ENCODE measurements at places on chromosomes 5 and 9. TPM values are rescaled to one million over a fixed set of nuclear protein-coding genes. Genes with fewer than 3 reads are reported as not detected.

DNA sequence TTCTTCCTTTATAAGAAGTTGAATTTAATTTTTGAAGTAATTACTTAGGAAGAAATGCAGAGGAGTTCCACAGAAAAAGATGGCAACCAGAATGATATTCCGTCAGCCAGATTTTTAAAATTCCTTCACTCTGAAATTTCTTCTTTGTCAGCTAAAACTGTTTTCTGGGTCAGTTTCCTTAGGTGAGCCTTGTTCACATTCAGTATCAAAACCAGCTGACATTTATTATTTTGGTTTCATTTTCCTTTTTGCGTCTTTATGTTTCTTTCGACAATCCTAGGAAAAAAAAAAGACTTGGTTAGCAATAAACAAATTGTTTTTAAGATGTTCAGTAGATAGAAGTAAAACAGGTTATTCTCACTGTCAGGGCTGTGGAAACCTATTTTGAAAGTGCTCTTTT lies 4.1 kb upstream of the IARS1 start:
- H3K4me3 ChIP-seq, result no peak overlapping the region
- H3K4me1 ChIP-seq, result no peaks in the 10 kb centered on the region
- no peak for DNase-seq
- peaks cover 31% of the 10 kb centered on the region for H3K36me3 ChIP-seq
- H3K27ac ChIP-seq, result no peak overlapping the region

GRCh38 chr5:14270209-14270702 lies 127.1 kb downstream of the TRIO start:
- no peaks in the 10 kb centered on the region for H3K36me3 ChIP-seq
- DNase-seq, result no peak
- H3K27me3 ChIP-seq, result no peaks in the 10 kb centered on the region
- H3K4me1 ChIP-seq, result peaks cover 9% of the 10 kb centered on the region
- H3K4me3 ChIP-seq, result no peak overlapping the region
- peak overlapping the region; percentile 64 for H3K27ac ChIP-seq

DNA sequence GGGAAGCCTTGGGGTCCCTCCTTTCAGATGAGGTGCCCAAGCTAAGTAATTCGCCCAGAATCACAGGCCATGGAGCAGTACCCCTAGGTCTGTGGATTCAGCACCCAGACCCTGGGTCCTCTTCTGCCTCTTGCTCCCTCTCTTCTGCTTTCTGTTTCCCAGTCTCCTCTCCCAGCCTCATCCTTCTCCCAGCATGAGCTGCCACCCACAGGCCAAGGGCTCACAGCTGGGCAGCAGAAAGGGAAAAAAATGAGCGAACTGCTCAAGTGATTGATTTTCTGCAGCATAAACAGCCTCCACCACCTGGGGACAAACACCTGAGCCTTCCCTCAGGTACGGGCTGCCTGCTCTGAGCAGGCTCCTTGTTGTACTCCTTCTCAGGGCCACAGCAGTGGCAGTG lies 113.9 kb upstream of the SAP30L start:
- no peaks in the 10 kb centered on the region for H3K27me3 ChIP-seq
- no peaks in the 10 kb centered on the region for H3K4me1 ChIP-seq
- DNase-seq, result no peak
- no peak overlapping the region for H3K4me3 ChIP-seq
- no peak overlapping the region for H3K27ac ChIP-seq
- H3K36me3 ChIP-seq, result no peaks in the 10 kb centered on the region

DNA sequence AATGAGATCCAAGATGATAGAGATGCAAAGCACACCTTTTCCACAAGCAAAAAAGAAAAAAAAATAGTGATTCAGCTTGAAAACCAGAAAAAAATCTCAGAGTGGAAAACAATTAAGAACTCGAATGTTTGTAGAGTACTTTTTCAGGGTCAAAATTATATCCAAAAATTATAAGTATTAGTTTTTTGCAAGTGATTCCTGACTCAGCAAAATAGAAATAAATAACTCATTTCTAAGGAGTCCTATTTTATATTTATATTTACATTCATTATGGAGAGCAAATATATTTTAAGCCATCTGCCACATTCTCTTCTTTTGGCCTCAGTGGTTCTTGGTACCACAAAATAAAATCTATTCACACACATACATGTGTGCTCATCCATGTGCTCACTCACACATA lies 1011.8 kb upstream of the ARRDC3 start:
- no peaks in the 10 kb centered on the region for H3K4me1 ChIP-seq
- H3K27ac ChIP-seq, result no peak overlapping the region
- H3K27me3 ChIP-seq, result no peaks in the 10 kb centered on the region
- no peak overlapping the region for H3K4me3 ChIP-seq
- DNase-seq, result no peak

DNA sequence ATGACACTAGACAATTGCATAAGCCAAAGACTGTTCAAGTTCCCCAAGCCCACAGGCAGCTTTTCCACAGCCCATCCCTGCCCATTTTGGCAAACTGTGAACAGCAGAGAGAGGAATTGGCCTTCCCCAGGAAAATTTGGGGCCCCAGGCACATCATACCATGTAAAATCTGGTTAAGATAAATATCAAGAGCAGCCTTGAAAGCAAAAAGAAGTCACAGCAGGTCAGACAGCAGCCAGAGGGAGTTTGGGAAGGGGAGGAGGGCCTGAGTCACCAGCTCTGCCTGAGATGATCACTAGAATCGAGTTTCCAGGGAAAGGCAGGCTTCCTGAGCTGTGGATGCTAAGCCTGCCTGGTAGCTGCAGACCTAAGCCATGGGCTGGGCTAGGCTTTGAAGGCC lies 179.2 kb downstream of the RFK start:
- no peak overlapping the region for H3K27ac ChIP-seq
- H3K4me3 ChIP-seq, result no peak overlapping the region
- H3K36me3 ChIP-seq, result no peaks in the 10 kb centered on the region
- H3K4me1 ChIP-seq, result no peaks in the 10 kb centered on the region
- DNase-seq, result no peak

DNA sequence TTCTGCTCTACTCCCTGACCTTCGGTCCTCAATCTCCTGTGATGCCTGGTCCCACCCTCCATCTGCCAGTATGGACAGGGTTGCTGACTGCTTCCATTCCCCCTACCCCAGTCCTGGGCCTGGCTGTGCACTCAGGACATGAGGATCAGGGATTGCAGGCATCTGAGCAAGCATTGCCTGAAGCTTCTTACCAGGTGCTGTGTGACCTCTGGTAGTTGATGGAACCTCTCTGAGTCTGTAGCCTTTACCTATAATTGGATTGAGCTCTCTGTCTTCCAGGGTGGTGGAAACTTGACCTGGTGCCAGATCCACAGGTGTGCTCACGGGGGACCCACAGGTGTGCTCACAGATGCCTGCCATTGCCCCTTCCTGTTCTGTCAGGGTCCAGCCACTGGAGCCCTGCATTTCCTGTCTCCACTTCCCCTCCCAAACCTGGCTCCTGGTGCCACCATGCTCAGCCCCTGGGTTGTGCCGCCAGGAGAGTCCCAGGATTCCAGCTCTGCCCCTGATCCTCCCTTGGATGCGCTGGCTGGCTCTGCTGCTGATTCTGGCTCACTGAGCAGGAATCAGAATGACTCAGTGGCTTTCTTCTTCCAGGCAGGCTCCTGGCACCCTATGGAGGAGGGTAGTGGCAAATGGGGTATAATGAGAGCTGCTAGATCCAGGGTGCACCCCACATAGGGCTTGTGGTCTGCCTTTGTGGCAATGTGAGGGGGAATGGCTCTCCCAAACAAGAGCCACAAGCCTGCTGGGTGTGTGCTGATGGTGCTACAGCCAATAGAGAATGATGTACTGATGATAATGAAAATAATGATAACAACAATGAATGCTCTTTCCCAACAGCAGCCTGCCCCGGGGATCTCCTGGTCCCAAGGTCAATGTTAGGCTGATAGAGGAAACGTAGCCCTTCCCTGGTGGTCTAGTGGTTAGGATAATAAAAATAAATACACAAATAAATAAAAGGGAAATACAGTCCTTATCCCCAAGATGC lies 35.2 kb upstream of the PSD2 start:
- no peak overlapping the region for H3K4me3 ChIP-seq
- H3K36me3 ChIP-seq, result no peaks in the 10 kb centered on the region
- H3K4me1 ChIP-seq, result peaks cover 24% of the 10 kb centered on the region
- no peak overlapping the region for H3K27ac ChIP-seq

DNA sequence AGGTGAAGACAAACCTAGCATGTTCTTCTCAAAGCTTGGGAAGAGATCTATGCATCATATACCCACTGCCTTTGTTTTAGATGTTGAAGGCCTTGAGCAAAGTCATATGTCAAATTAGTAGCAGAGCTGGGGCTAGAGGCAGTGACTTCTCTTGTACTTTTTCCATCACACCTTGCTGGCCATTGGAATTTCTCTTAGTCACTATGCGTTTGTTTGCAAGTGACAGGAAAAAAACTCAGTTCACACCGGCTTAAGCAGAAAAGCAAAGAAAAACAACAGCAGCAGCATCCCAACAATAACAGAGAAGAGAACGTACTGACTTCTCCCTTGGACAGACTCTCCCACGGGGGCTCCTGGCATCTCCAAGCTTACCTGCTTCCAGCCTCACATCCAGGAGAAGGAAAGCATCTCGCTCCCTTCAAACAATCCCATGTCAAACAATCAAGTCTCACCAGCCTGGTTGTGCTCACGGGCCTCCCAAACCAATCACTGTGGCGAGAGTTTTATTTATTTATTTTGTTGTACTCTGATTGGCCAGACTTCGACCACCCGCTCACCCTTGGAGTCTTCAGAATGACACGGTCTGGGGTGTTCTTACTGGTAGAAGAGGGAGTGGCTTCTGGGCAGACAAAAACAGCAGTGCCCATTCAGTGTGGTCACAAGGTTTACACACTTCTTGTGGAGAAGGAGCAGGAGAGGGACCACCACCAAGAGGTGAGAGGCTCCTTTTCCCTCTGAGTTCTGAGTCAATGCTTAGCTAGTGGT lies 83.8 kb upstream of the STC2 start:
- DNase-seq, result no peak
- no peaks in the 10 kb centered on the region for H3K27me3 ChIP-seq
- H3K4me1 ChIP-seq, result no peaks in the 10 kb centered on the region
- H3K4me3 ChIP-seq, result no peak overlapping the region
- no peak overlapping the region for H3K27ac ChIP-seq

- H3K36me3 ChIP-seq, result peaks cover 19% of the 10 kb centered on the region
- peaks cover 17% of the 10 kb centered on the region for H3K4me1 ChIP-seq
- peak overlapping the region; percentile 96 for H3K27ac ChIP-seq
- H3K27me3 ChIP-seq, result no peaks in the 10 kb centered on the region
- H3K4me3 ChIP-seq, result peak overlapping the region; percentile 71
Measured at GRCh38 chr9:35103660-35104191, 795 bp upstream of the STOML2 start.

DNA sequence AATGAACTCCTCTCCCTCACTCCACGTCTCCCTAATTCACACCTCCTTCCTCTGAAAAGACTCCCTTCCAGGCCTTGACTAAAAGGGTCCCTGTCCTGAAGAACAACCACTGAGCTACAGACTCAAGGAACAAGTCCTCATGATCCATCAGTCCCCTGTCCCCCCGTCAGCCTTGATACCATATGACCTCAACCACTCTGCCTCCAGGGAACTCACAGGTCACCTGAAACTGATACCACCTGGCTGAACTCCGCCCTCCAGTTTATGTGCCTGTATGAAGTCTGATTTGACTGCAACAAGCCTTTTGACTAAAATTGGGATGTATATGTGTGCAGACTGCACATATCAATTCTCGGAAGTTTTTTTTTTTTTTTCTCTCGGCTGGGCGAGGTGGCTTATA lies 88.7 kb downstream of the UGCG start:
- no peaks in the 10 kb centered on the region for H3K4me1 ChIP-seq
- H3K4me3 ChIP-seq, result no peak overlapping the region
- H3K27me3 ChIP-seq, result no peaks in the 10 kb centered on the region
- no peak overlapping the region for H3K27ac ChIP-seq
- no peak for DNase-seq

DNA sequence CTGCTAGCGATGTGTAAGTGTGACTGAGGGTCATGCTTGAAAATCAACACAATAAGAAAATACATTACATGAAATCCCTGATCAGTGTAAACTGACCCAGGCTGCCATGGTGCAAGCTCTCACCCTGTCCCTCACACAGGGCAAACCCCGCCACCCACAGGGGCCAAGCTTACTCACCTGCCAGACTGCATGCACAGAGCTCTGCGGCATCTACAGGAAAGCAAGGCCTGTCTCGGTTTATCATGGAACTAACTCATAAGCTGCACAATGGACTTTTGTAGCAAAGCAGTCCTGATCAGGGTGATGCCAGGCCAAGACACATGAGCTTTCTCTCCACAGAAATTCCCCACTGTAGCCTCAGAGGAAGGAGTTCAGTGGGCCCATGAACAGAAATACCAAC lies 9.7 kb downstream of the IPPK start:
- H3K27ac ChIP-seq, result no peak overlapping the region
- no peak for DNase-seq
- H3K27me3 ChIP-seq, result no peaks in the 10 kb centered on the region
- no peak overlapping the region for H3K4me3 ChIP-seq

DNA sequence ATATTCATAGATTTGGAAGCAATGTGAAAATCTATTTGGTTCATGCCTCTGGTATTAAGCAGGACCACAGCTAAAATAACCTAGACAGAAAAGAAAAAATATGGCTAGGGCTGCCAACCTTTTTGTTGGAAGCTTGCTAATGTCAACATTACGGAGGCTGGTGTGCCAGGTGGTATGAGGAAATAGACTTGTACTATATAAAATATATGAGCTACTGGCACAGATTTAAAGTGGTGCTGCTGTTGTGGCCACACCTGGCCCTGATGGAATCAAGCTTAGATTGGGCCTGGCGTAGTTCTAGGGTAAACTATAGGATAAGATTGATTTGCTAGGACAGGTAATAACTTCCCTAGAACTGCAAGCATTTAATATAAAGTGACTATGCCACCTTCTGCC lies 10.6 kb upstream of the PARP8 start:
- DNase-seq, result no peak
- no peak overlapping the region for H3K27ac ChIP-seq
- no peaks in the 10 kb centered on the region for H3K36me3 ChIP-seq
- no peaks in the 10 kb centered on the region for H3K27me3 ChIP-seq
- H3K4me1 ChIP-seq, result no peaks in the 10 kb centered on the region
- no peak overlapping the region for H3K4me3 ChIP-seq

GRCh38 chr9:92234514-92234913 lies 59.0 kb downstream of the IARS1 start:
- H3K4me3 ChIP-seq, result no peak overlapping the region
- no peaks in the 10 kb centered on the region for H3K4me1 ChIP-seq
- no peak overlapping the region for H3K27ac ChIP-seq
- peaks cover 74% of the 10 kb centered on the region for H3K36me3 ChIP-seq
- no peak for DNase-seq

The FAM169A gene
- polyA plus RNA-seq, result 12.6 TPM

The CNTLN gene
- 4.8 TPM for polyA plus RNA-seq

The SPINK7 gene
- not detected for polyA plus RNA-seq

The CBY3 gene
- polyA plus RNA-seq, result 0.39 TPM
